ENCODE measurements at places on chromosomes 16 and 17. TPM values are rescaled to one million over a fixed set of nuclear protein-coding genes. Genes with fewer than 3 reads are reported as not detected.

SBK1 gene
- 5.5 TPM for total RNA-seq

RASL10B gene
- total RNA-seq = 13.3 TPM

RAD51C gene
- 61.2 TPM for total RNA-seq

EMC8 gene
- total RNA-seq = 94.7 TPM

EMP2 gene
- total RNA-seq = 187 TPM

KRT25 gene
- total RNA-seq = not detected

TUBG1 gene
- total RNA-seq = 108 TPM

SEPTIN1 gene
- total RNA-seq = 0.21 TPM

RGS11 gene
- 8.9 TPM for total RNA-seq

CMTM1 gene
- 5.6 TPM for total RNA-seq

PDE6G gene
- not detected for total RNA-seq

CCDC40 gene
- 3.7 TPM for total RNA-seq

RAC3 gene
- total RNA-seq = 96.7 TPM

NT5C gene
- total RNA-seq = 68.4 TPM

HBA2 gene
- total RNA-seq = not detected

SPHK1 gene
- 7.7 TPM for total RNA-seq

GRAPL gene
- total RNA-seq = not detected

GSG1L2 gene
- not detected for total RNA-seq

CACNA1G gene
- total RNA-seq = 1.4 TPM

MYL4 gene
- 0.39 TPM for total RNA-seq

MARCHF10 gene
- total RNA-seq = not detected

IRX5 gene
- total RNA-seq = 27.7 TPM

FA2H gene
- 21.3 TPM for total RNA-seq

EDC4 gene
- total RNA-seq = 139 TPM

CTDNEP1 gene
- 71.1 TPM for total RNA-seq

HID1 gene
- total RNA-seq = 30.4 TPM

CAVIN1 gene
- total RNA-seq = 173 TPM

TMC8 gene
- total RNA-seq = not detected

APRT gene
- total RNA-seq = 251 TPM

CALB2 gene
- total RNA-seq = 0.65 TPM

NHERF2 gene
- 26.6 TPM for total RNA-seq

CDK3 gene
- 6.8 TPM for total RNA-seq

KRTAP9-8 gene
- not detected for total RNA-seq

P2RX5 gene
- total RNA-seq = 0.66 TPM

ADAMTS18 gene
- 0.29 TPM for total RNA-seq

ACSM2B gene
- total RNA-seq = 0.56 TPM

CCL1 gene
- total RNA-seq = not detected

TBX21 gene
- not detected for total RNA-seq

TTLL6 gene
- 0.81 TPM for total RNA-seq

GCGR gene
- total RNA-seq = 1.0 TPM

ULK2 gene
- total RNA-seq = 7.5 TPM

GPR142 gene
- total RNA-seq = not detected

CIITA gene
- 0.27 TPM for total RNA-seq

PRSS21 gene
- total RNA-seq = not detected

SLFN5 gene
- total RNA-seq = 0.81 TPM

KRT28 gene
- total RNA-seq = not detected

TAT gene
- total RNA-seq = not detected

GAST gene
- total RNA-seq = not detected

PNMT gene
- total RNA-seq = not detected

CES3 gene
- 0.95 TPM for total RNA-seq

PRDM7 gene
- total RNA-seq = not detected

All from Caco-2 (cell line).